ENCODE measurements at places on chromosomes 12 and 14.

- no peak for DNase-seq
Observed at GRCh38 chr14:102544747-102545460, 35.3 kb upstream of the ANKRD9 start.

- DNase-seq = peak; percentile 39
Observed at GRCh38 chr12:11877869-11878780, 192.6 kb upstream of the BCL2L14 start.

- DNase-seq = peak; percentile 42
Observed at GRCh38 chr12:14769466-14769968, 33.8 kb downstream of the WBP11 start.

- no peak for DNase-seq
Observed at GRCh38 chr12:110134691-110135411, 10.7 kb downstream of the IFT81 start.

DNA sequence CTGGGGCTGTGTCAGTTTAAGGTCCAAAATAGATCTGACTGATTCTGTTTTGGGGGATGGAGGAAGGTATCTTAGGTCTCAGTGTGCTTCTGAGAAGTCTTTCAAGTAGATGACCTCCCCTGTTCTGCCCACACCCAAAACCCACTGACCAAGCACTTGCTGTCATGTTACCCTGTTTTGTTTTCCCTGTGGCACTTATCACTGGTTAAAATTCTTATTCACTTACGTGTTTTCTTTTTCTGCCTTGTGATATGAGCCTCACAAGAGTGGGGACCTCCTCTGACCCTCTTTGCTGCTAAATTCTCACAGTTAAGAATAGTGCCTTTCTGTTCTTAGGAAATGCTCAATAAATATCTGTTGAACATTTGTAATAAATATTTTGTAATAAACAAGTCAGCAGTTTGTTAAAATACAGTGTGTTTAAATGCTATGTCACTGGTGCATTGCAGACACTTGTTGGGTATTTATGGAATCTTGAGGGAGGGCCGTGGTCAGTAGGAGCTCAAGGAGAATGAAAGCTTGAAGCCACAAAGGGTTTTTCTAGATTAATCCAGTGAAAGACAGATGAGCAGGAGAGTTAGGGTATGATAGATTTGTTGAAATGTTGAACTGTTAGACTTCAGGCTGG lies 20.9 kb downstream of the PLEKHA5 start:
- DNase-seq = no peak

- DNase-seq = no peak
Observed at GRCh38 chr12:64826234-64826633, 1.8 kb downstream of the TBC1D30 start.

DNA sequence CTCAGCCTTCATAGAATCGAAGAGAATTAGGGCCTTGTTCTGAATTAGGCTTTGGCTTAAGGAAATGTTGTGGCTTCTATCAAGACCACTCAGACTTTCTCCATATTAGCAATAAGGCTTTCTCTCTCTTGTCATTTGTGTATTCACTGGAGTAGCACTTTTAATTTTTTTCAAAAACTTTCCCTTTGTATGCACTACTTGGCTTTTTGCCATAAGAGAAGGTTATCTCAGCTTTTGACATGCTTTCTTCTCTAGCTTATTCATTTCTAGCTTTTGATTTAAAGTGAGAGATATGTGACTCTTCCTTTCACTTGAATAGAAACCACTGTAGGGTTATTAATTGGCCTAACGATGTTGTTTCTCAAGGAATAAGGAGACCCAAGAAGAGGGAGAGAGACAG lies 244.2 kb downstream of the GPHN start:
- no peak for DNase-seq

GRCh38 chr14:77046721-77047120 lies 18.2 kb upstream of the IRF2BPL start:
- DNase-seq = no peak

GRCh38 chr14:76870166-76870565 lies 44.0 kb downstream of the LRRC74A start:
- DNase-seq = no peak

DNA sequence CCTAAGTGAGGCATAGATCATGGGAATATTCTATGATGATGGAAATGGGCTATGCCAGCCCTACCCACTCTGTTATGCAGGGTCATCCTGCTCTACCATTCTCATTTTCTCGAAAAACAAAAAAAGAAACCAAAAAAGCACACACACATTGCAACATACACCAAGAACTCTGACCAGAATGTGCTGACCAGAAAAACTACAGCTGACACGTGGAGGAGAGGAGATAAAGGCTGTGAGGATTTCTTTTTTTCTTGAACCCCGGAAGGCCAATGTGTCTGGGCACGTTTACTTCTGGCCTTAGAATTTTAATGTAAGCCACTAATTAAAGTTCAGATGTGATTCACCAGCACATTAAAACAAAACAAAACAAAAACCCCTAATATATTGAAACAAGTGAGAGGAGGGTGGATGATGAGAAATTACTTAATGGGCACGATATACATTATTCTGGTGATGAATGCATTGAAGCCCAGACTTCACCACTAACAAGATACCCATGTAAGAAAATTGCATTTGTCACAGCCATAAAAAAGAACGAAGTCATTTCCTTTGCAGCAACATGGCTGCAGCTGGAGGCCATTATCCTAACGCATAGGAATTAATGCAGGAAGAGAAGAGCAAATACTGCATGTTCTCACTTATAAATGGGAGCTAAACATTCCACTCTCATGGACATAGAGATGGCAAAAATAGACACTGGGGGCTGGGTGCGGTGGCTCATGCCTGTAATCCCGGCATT lies 66.3 kb upstream of the PLEKHG3 start:
- DNase-seq = no peak

DNA sequence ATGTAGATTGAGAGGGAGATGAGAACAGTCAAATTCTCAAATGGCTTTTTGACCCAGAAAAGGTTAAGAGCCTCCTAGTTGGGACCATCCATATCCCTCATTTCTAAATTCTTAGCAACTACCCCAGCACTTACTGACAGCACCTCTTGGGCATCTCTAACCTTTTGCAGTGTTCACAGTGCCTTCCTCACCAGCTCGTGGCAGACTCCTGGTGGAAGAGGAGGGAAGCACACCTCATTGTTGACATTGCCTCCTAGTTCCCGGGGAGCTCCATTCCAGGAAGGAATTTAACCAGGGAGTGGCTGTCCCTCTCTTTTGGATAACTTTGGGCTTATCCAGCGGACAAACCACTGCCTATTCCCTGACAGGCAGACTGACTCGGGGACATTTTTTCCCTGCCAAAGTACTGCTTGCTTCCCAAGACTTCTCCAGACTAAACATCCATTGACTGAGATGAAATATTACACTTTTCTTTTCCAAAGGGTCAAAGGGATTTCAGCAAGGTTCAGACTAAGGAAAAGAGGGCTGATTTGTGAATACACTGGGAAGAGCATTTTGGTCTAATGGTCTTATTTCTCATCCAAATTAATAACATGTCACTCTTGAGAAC lies 9.0 kb upstream of the OR6J1 start:
- DNase-seq = peak; percentile 1

GRCh38 chr12:80702889-80703805 lies 4.3 kb upstream of the MYF6 start:
- no peak for DNase-seq

- no peak for DNase-seq
Observed at GRCh38 chr12:65673156-65673690, 151.1 kb upstream of the HMGA2 start.

DNA sequence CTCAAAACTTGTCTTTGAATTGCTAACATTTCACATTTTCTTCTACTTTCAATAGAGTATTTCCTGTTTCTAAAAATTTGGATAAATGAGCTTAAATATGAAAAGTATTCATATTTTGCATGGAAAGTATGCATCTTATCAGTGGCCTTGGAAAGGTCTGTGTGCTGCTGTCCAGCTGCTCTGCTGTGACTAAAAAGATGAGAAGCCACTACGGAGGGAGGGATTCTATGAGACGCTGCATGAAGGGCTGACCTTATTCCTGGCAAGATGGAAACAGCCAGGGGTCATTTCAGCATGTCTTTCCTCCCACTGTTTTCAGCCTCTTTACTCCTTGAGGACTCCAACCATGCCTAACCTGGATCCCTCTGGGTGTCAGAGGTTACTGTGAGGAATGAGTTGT lies 13.0 kb downstream of the PIWIL1 start:
- DNase-seq = no peak

DNA sequence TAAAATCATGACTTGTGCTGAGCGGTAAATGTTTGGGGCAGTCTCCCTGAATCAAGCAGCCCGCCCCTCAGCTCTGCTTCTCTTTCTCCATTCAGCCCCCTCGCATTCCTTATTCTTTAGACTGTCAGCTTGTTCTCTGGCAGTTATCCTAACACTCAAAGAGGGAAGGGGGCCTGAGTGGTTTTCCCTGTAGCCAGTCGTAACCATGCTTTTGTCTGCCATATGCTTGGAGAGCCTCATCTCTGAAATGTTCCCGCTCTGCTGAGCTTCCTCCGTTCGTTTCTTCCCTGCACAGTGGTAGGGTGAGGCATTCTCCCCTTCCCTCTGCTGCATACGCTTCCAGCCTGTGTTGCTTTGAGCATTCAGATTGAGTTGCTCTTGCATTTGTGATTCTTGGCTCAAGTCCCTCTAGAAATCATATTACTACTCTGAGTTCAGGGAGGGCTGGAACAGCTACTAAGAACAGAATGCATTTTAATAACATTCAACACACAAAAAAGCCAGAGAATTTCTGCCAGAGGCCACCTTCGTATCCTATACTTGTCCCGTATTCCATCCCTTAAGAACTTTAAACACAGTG lies 119.7 kb downstream of the FBXL14 start:
- DNase-seq = no peak

DNA sequence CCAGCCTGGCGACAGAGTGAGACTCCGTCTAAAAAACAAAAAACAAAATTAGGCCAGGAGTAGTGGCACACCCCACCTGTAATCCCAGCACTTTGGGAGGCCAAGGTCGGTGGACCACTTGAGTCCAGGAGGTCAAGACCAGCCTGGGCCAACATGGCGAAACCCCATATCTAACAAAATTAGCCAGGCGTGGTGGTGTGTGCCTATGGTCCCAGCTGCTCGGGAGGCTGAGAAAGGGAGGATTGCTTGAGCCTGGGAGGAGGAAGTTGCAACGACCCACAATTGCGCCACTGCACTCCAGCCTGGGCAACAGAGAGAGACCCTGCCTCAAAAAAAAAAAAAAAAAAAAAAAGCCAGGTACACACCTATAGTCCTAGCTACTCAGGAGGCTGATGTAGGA lies 37.0 kb downstream of the KDM2B start:
- DNase-seq = no peak

- DNase-seq = peak; percentile 1
Observed at GRCh38 chr12:75488553-75488952, 8.0 kb downstream of the GLIPR1 start.

- DNase-seq = no peak
Observed at GRCh38 chr14:98370352-98370751, 901.6 kb downstream of the BCL11B start.

DNA sequence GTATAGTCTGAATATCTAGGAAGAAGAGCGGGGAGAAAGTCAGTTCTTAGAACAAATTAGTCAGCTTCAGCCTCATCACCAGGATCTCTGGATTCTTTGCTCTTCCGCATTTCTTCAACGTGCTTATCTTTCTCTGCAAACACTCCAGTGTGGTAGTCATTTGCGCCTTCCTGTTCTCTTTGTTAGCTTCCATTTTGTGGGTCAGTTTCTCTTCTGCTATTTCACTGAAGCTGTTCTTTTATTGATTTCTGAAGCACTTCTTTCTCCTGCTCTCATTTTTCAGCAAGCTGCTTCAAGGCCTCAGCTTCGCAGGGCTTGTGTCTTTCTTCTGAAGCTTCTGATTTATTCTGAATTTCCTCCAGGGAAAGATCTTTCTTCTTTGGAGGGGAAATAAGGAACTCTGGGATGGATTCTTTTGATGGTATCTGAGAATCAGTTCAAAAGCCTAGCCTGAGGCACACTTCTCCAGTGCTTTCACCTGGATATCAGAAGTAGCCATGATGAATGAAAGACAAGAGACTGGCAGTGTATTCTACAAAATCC lies 13.5 kb downstream of the AMN1 start:
- DNase-seq = no peak

DNA sequence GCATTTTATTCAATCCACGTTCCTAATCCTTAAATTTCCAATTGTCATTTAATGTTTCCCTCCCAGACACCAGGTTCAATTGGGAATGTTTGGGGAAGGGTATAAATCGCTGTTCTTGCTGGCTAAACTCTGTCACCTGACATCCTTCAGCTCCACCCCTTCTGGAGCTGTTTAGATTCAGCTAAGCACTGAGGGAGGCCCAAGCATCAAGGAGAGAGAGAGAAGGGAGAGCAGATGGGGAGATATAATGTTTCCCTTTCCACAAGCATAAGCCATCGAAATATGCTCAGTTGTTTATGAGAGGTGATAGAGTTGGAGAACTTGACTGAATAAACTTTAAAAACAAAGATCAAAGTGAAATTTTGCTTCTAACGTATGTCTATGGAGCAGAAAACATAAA lies 1.8 kb downstream of the ABCC9 start:
- DNase-seq = no peak

DNA sequence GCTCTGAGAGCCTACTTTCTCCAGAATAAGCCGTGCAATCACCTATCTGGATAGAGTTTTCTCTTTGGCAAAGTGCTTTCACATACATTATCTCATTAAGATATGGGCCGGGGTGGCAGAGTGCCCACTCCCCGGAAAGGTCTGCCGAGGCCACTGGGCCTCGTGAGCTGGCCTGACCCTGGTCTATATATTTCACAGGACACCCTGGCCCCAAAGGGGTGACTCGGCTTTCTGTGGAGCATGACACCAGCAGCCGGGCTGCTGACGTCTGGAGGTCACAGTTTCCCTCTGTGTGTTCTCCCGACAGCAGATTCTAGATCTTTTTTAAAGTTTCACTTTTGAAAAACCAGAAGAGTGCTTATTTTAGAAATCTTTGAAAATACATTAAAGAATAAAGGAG lies 27.9 kb upstream of the ATP2A2 start:
- no peak for DNase-seq

- peak; percentile 53 for DNase-seq
Observed at GRCh38 chr14:68843471-68844209, 50.8 kb upstream of the ZFP36L1 start.

DNA sequence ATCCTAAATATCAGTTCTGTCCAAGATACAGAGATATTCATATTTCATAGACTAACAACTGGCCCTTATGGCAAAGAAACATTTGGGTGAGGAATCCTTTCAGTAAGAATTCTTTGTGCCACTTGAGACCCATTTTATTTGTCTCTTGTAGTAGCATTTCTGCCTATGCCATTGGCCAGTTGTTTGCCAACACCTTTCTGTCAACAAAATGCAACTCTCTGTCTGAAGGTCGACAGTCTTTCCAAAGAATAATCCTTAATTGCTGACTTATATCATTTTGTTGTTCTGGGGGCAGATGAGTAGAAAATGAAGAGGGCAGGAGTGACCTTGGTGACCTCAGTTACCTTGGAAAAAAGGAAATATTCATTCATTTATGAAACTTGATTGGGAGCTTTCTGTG lies 10.9 kb downstream of the IFT43 start:
- no peak for DNase-seq
